ENCODE measurements at places on chromosomes 3 and 15.

DNA sequence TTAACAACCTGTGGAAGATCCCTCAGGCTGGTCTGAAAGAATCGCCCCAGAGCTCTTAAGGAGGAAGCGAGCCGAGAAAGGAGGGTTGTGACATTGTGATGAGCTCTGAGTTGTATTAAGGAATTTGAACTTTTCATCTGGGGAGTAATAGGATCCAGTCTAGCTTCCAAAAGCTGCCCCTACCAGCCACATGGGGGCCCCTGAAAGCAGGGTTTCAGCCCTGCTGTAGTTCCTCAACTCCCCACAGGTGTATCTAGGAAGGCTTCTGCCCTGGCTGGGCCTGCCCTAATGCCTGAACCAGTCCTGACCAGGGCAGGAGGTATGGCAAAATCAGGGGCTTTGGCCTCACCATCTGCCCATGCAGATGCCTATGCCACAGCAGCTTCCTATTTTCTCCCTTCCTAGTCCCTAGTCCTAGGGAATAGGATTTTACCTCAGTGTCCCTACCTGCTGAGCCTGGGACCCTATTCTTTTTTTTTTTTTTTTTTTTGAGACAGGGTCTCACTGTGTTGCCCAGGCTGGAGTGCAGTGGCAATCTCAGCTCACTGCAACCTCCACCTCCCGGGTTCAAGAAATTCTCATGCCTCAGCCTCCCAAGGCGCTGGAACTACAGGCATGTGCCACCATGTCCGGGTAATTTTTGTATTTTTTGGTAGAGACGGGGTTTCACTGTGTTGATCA lies 5.0 kb upstream of the AP3S2 start:
- DNase-seq: peak; percentile 88

GRCh38 chr3:171225165-171225564 lies 198.6 kb upstream of the SLC2A2 start:
- DNase-seq: no peak

DNA sequence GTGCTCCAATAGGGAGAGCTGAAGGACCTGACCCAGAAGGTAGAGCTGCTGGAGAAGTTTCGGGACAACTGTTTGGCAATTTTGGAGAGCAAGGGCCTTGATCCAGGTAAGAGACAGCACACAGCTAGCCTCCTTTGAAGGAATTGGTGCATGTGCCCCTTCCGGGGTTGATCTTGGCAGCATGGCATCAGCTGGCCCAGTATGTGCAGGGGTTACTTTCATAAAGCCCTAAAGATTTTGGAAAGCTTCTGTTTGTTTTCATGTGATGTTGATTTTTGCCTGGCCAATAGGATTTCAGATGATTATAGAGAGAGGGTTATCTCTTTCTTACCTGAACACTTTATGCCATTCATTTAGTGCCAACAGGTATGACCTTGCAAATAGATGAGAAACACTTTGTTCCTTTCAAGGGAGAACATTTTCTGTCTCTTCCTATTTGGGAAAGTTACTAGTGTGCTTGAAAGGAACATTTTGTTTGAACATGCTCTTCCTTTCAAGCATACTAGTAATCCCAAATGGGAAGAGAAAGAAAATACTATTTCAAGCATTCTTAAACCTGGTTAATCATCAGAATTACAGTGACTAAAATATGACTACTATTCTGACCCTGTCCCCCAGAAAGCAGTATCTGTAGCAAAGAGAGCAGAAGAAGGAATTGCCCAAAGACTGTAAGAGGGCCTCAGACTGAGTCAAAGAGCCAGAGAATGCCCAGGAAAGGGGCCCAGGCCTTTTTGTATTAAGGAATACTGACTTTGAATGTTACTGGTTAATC lies 7.5 kb downstream of the KNSTRN start:
- DNase-seq: no peak

DNA sequence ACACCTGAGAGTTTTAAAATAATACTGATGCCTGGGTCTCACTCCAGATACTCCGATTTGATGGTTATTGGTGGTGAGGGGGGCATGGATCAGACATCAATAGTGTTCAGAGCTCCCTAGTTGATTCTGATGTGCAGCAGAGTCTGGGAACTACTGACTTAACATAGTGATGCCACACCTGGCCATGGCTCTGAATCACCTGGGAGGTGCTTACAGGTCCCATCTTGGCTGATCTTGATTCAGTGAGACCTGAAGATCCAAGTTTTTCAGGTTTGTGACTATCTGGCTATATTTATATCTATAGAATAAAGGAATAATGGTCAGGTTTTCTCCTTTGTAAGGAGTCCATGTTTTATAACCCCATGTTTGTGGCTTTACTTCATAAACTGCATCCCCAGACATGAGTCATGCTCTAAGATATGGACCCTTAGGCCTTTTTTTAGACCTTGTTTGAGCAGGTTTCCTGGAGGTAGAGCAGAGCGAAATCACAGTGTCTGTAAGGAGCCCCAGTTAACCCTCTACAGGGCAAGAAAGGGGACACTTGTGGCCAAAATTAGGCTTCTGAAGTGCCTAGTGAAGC lies 101.4 kb downstream of the LARS2 start:
- DNase-seq: no peak

- no peak for DNase-seq
These were observed 237.9 kb downstream of the SNRPN start for GRCh38 chr15:25192651-25193050.

DNA sequence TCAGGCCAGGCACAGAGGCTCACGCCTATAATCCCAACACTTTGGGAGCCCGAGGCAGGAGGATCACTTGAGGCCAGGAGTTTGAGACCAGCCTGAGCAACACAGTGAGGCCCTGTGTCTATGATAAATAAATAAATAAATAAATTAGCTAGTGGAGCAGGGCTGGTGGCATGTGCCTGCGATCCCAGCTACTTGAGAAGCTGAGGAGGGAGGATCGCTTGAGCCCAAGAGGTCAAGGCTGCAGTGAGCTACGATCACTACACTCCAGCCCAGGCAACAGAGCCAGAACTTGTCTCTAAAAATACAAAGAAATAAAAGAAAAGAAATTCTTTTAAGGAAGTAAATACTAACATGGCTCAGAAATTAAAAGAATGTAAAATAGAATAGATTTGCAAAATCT lies 91.8 kb downstream of the LIPC start:
- DNase-seq: no peak

DNA sequence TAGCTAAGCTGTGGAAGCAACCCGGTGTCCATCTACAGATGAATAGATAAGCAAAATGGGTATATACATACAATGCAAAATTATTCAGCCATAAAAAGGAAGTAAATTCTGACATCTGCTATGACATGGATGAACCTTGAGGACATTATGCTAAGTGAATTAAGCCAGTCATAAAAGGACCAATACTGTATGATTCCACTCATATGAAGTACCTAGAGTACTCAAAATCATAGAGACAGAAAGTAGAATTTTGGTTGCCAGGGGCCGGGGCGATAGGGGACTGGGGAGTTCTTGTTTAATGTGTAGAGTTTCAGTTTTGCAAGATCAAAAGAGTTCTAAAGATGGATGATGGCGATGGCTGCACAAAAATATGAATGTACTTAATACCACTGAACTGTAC lies 10.3 kb downstream of the EID1 start:
- no peak for DNase-seq

DNA sequence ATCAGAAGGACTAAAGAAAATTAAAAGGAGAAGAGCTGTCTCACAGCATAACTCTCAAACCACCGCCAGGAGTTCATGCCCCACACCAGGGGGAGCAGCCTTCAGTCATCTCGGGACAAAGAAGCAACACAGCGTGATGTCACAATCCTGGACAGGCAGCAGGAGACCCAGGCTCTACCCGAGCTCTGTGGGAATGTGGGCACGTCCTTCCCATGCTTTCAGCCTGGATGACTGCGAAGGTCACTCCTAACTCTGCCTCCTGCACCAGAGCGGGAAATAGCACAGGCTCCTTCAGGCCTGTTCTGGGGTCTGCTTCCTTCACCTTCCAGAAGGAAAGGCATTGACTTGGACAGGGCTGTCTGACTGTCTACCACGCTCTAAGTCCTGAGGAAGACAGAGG lies 31.3 kb downstream of the NOX5 start:
- peak; percentile 22 for DNase-seq

GRCh38 chr15:80659375-80659774 lies 35.7 kb upstream of the ABHD17C start:
- DNase-seq: no peak

DNA sequence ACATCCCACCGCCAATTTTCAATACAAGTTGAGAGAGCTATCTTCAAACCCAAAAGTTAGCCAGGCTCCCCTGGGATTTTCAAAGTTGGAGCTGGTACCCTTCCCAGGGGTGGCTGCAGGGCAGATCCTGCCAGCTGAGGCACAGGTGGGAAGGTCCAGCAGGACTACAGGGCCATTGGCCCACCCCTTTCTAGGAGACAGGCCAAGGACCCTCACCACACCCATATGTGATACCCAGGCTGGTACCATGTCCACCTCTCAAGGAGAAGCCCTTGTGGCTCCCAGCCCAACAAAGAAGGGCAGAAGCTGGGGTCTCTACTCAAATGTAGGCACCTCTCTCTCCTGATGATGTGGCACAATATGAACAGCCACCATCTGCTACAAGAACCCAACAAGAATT lies 8.0 kb downstream of the POC1A start:
- DNase-seq: no peak

GRCh38 chr3:37029516-37030163 lies 36.3 kb downstream of the MLH1 start:
- no peak for DNase-seq

DNA sequence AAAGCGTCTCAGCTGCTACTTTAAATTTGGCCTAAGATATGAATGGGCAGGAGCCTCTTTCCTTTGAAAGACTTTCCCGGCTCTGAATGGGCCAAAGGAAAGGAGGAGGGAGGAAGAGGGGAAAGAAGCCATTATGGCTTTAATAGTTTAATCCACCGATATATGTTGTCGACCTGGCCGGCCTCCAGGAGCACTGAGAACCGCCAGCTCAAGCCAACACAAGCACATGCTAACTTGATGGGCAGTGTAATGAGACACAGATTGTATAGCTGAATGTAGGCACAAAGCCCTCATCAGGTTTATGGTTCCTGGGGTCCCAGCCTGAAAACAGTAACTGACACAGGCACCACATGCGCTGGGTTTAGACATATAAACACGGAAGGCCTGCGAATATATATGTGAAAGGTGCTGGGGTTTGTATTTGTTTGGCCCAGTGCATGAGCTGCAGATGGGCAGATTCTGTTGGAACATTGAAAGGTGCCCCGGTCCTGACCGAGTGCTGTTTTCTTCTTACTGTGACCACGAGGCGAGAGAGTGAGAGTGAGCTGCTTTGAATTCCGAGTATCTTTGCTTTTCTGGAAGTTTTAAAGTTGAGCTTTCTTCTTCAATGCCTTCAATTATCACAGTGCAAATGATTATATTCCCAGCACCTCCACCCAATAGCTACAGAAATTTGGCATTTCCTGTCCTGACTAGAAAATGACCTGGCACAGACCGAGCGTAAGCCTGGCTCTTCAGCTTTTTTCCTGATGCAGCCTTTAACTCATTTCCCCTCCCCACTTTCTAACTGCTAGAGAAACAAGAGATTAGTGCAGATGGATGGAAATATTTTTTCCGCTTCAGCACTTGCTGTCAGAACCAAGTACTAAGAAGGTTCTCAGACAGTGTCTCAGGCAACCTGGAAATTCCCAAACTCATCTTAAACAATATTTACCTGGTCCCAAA lies 267.3 kb downstream of the RORA start:
- DNase-seq: no peak

DNA sequence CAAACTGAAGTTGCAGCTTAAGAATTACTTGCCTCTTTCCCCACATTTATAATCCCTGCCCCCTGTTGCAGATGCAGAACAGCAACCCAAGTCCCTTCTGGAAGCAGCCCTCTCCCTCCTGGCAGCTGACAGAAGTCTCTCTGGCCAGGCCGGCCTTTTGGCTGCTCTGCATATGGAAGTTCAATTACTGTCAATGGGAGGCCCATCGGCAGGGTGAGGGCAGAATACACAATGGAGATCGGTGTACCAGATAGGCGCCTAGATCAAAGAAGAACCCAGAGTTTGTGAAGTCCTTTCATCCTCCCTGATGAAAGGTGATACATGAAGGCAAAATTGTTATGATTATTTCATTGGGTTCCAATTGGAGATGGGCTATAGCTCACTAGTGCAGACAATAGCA lies 327.9 kb upstream of the CTNNB1 start:
- DNase-seq: peak; percentile 15

DNA sequence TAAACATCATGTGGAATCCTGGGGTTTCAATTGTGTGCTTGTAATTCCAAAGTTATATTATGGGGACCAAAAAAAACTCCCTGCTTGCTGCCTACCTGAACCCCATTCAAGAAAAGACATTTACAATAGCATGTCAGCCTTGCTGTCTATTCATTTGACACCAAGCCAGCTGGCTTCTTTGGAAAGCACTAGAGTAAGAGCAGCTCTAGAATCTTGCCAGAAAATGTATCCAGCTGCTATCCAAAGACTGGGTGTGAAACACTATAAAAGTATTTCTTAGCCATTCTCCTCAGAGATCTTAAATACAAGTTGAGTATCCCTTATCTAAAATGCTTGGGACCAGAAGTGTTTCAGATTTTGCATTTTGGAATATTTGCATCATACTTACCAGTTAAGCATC lies 87.4 kb downstream of the RAD18 start:
- no peak for DNase-seq

- DNase-seq: peak; percentile 24
These were observed 464.1 kb upstream of the CBLB start for GRCh38 chr3:106332884-106333283.

- DNase-seq: no peak
These were observed 194.1 kb upstream of the ZBTB20 start for GRCh38 chr3:115341208-115341607.

DNA sequence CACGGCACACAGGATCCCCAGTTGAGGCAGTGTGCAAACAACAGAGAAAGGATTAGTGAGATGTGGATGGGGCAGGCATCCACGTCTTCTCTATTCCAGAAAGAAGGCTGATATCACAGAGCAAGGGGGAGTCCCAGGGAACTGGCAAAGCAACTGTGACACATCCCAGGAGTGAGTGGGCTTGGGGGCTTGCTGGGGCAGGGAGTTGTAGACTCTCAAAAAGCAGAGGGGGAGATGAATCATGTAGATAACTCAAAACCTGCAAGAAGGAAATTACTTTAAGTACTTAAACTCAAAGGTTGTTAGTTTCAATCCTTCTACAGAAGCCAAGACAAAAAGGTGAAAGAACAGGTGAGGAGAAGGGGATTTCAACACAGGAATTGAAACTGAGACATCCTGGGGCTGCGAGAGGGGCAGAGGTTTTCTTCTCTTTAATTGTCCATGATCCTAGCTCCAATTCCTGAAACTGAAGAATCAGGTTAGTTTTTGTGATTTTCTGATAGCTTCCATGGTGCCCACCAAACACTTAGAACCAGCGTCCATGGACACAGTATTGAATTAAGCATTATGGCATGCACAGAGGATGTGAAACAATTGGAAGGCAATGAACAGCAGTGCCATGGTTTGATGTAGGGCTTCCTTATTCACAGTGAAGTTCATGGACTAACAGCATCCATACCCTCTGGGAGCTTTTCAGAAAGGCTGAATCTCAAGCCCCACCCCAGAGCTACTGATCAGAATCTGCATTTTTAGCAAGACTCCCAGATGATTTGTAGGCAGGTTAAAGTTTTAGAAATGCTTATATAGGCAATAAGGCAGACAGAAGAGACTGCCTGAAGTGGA lies 52.0 kb downstream of the CCR3 start:
- DNase-seq: no peak
